Muscle of back (tissue), 13 donors: ENCODE measurements at places on chromosomes 3 and 15.

DNA sequence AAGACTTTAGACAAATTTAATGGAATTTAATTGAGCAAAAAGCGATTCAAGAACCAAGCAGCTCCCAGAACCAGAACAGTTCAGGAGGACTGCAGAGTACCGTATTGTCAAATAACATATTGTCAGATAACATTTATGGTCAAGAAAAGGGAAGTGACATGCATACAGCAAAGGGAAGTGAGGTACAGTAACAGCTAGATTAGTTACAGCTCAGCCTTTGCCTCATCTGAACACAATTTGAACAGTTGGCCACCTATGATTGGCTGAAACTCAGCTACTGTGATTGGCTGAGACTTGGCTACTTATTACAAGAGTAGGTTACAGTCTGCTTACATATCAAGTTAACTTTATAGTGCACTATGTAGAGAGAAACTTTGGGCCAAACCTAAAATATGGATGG, 21.9 kb downstream of the ZFAND6 start:
- no peak for DNase-seq

DNA sequence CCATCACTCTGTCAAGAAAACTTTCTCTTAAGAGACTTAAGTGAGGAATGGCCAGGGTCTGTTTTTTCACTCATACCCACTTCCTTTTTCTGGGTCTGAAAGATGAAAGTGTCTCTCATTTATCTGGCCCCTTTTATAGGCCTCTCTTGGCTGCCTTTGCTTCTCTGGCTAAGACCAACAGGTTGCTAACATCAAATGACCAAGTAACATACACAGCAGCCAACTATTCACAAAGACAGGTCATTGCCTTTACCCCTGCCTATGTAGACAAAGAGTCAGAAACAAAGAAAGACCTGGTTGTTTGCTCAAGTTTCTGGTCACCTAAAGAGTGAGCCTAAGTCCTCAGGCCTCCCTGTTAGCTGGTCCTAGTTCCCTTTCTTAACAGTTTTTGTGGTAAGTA, 24.0 kb upstream of the CSTA start:
- no peak for DNase-seq

DNA sequence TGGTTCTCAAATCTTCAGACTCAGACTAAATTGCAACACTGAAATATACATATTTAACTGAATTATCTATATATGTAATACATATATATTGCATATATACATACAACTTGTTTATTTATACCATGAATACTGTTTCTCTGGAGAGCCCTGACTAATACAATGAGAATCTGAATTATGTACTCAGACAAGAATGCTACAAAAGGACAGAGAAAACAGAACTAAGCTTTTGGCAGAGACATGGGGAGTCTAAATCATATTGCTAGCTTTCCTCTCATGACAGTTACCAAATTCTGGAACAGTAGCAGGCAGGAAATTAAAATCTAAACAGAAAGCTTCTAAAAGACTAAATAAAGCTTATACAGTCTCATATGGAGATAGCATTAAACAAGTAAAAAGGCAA, 142.4 kb upstream of the KCNMB2 start:
- DNase-seq, result peak; percentile 63

- no peak for DNase-seq
Observed at GRCh38 chr15:71874245-71874644, 63.9 kb downstream of the NR2E3 start.

DNA sequence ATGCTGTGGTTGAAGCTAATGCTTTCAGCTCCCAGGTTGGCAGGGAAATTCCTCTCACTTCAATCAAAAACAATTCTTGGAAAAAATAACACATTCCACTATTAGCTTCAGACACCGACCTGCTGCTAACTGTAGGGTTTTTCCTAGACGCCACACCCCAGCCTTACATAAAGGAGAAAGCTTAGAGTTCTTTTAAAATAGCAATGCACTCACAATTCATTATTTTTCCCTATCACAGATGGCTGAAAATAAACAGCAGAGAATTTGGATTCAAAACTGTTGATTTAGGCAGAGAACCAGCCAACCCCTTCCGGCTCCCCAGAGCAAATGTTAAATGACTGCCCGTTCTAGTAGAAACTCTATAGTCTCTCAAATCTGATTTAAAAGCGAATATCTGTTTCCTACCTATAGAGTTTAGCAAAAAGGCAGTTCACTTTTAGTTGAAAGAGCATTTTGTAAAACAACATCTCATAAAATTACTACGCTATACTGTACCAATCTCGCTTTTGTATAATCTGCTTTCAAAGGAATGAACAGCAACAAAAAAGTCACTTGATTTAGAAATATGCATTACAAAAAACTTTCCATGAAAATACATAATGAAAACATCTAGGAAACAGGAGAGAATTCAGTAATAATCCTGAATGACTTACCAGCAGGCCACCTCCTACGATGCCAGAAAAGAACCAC, 586 bp downstream of the TM4SF1 start:
- no peak for DNase-seq

DNA sequence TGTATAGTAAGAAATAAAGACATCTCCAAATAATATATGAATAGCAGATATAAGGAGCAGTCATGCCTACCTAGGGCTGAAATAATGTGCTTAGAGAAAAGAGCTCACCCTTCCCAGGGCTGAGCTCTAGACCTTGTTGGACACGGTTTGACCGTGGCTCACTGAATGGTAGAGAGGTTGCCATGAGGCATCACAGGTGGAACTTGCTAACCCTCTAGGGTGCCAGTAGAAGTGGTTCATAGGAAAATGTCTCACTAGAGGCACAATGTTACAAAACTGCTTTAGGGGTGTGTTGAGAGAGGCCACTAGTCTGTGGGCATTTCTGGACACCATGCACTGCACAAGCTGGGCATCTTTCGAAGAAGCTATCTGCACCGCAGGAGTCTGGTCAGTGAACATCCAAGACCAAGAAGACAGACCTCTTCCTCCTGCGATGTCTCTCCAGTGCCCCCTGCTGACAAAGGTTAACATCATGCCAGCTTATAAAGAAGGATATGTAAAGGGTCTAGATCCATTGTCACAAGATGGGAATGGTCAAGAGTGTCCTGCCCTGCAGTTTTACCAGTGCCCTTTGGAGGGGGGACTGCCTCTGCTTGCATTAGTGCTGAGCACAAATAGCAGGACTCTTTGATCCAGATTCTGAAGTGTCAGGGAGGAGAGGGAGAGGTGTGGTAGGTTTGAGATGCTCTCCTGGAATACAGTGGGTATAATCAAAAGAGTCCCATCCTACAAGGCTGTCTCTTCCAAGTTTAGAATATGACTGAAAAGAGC, 266.8 kb downstream of the ZNF385D start:
- DNase-seq, result peak; percentile 61

- peak; percentile 5 for DNase-seq
Observed at GRCh38 chr15:41957021-41957897, 15.1 kb downstream of the EHD4 start.

DNA sequence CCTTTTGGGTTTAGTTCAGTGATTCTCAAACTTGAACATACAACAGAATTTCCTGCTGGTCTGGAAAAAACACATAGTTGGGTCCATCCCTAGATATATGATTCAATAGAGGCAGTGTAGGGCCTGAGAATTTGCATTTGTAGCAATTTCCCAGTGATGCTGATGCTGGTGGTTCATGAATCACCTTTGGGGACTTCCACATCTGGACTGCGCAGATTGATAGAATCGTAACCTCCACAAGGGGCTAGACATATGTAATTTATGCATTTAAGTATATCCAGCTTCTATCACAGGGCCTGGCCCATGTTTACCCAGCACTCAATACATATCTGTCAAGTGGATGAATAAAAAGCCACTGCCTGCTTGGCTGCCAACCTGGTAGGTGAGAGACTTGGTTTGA, 33.8 kb upstream of the SUCLG2 start:
- no peak for DNase-seq

DNA sequence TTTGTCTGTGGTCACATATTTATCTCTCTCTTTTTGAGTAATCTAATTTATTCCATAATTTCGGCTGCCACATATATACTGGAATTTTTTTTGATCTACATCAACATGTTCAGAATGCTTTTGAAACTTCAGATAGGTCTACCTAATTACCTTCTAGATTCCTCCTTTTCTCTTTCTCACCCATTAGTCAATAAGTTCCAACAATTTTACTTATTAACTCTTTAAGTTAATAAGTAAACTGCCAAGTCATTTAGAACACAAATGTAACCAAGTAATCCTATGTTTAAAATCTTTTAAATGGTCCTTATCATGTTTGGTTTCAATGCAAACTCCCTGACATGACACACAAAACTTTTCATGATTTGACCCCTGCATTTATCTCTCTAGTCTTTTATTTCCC, 410.5 kb downstream of the UNC13C start:
- no peak for DNase-seq

DNA sequence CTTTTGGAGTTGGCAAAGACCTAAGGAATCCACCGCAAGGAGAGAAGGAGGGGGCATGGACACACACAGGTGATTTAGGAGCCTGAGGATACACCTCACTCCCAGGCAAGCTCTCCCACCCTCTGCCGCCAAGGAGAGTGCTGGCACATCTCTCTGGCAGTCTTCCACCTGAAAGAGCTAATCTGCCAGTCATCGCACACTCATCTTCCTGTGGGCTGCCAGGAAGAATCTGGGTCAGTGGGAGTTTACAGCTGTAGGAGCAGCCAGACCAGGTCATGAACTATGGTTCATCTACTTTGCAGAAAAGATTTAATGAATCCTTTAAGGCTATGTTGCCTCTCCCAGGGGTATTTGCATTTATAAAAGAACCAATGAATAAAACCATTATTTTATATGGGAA, 170.6 kb upstream of the TSC22D2 start:
- no peak for DNase-seq

DNA sequence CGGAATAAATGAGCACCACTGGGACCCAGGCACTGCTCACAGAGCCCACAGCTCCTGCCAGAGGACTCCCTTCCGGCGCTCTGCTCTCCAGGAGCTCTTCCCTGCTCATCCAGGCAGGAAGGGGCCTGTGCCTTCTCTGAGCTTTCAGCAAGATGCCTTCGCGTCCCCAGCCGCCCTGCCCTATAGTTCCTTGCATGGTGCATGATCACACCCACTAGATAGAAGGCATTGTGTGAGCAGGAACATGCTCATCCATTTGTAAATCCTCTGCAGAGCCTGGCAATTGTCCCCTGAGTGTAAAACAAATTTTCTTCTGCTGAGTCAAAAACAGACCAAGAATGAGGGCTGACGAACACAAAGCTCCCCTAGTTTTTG, 181.6 kb downstream of the MEGF11 start:
- DNase-seq, result no peak
